ENCODE measurements at places on chromosomes 4 and X.

- no peak for DNase-seq
These were observed 52.7 kb downstream of the STARD8 start for GRCh38 chrX:68699960-68700746.

DNA sequence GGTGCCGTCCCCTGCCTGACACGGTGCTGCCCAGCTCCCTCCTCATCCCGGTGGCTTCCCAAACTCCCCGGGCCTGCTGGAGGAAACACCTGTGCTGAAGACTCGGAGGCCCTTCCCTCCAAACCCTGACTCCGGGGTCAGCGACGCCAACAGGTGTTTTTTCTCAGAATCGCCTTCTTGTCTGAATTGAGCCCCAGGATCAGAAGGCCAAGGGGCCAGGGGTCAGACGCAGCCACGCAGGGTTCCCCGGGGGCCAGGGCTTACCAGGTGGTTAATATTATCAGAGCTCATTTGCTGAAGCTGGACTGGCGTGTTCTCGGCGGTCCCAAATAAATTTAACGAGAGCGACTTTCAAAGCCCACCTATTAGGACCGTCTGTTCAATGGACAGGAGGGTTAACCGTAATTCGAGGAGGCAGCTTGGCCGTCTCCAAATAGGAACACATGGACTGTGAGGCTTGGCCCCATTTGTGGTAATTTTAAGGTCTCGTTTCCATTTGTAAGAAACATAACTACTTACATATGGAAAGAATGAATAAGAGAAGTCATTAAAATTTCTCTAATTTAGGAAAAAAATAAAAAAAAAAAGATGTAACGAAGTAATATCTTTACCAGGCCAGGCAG is 239.3 kb downstream of the CRLF2 start:
- DNase-seq = no peak

GRCh38 chr4:140672416-140672815 is 83.8 kb downstream of the TBC1D9 start:
- DNase-seq = no peak

DNA sequence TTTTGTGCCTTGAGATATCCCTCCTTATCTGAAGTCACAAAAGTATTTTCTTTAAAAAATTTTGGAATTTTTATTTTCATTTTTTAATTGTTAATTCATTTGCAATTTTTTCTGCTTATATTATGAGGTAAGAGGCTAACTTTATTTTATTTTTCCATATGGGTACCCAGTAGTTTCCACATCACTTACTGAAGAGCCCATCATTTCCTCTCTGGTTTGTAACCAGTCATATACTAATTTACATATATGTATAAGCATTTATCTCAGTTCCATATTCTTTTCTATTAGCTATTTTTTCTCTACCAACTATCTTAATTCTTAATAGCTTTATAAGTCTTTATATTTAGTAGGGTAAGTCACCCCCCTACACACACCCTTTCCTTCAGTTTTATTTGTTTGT is 27.0 kb downstream of the MGARP start:
- DNase-seq = no peak

DNA sequence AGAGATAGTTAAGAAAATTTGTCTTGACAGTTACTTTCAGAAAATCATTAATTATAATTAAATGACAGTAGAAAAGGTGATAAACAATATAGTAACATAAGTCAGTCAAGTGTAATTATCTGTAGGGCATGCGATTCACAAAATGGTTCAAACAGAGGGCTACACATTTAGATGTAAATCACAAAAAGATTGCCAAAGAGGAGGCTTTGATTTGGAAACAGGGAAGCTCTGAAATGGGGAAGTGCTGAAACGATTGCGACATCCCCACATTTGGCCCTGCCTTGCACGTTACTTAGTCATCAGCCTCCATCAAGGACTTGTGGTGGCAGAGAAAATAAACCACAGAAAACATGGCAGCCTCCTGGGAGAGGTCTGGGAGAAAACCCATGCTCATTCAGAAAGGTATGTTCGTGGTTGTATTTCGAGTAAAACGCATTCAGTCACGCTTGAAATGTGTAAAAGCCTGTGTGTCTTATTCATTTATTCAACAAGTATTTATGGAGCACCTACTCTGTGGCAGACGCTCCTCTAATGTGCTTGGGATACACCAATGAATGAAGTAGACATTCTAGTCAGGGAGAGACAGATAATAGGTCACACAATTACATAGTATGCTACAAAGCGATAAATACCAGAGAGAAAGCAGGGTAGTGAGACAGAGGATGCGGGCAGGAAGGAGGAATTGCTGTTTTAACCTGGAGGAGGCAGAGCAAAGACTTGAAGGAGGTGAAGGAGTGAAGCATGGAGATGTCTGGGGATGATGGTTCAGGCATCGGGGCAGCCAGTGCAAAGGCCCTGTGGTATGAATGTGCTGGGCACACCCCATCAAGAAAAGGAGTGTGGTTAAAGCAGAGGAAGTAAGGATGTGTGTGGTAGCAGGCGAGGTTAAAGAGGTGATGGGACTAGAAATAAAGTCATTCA is 7.8 kb downstream of the RBM47 start:
- no peak for DNase-seq

GRCh38 chrX:71095033-71095432 is 618 bp upstream of the FOXO4 start:
- DNase-seq = no peak

- no peak for DNase-seq
These were observed 45.1 kb downstream of the DTHD1 start for GRCh38 chr4:36326476-36327029.

GRCh38 chr4:83651846-83652245 is 115.9 kb downstream of the GPAT3 start:
- no peak for DNase-seq

- no peak for DNase-seq
These were observed 19.5 kb upstream of the FGF2 start for GRCh38 chr4:122806981-122807679.

Data from activated CD8-positive, alpha-beta memory T cell treated with anti-CD3 and anti-CD28 coated beads for 1 hour (primary cell).